SK-N-DZ (cell line): ENCODE measurements at places on chromosomes 5 and 9.

DNA sequence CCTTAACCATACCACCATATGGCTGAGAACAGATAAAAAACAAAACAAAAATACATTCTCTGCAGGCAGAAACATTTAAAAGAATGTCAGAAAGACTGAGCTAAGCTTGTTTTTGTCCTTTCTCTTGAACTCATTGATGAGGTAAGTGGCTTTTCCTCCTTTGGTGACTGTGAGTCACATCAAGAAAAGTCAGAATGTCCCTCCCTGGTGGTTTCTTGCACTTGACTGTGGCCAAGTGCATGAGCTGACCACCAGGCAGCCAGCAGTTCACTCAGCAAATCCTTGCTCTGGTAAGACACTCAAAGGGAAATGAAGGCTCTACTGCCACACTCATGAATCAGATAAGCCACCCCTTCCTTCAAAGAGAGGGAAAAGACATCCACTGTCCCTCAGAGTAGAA lies 970.9 kb downstream of the TAF11L14 start:
- no peak for DNase-seq

- no peak for DNase-seq
Measured at GRCh38 chr9:99150451-99151171, 45.7 kb downstream of the TGFBR1 start.

DNA sequence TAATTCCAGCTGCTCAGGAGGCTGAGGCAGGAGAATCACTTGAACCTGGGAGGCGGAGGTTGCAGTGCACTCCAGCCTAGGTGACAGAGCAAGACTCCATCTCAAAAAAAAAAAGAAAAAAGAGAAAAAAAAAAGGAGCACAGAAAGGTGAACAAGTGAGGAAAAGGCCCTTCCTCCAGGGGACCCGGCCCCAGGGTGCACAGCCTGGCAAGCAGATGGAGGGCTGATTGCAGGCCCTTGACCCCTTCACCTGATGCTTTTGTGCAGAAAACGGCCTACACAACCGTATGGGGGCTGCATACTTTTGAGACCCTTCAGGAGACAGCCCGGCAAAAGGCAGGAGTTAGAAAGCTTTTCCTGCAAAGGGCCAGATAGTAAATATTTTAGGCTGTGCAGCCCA lies 33.9 kb downstream of the HRH2 start:
- DNase-seq: no peak

- DNase-seq: no peak
Measured at GRCh38 chr5:178125253-178125906, 5.4 kb upstream of the RMND5B start.

DNA sequence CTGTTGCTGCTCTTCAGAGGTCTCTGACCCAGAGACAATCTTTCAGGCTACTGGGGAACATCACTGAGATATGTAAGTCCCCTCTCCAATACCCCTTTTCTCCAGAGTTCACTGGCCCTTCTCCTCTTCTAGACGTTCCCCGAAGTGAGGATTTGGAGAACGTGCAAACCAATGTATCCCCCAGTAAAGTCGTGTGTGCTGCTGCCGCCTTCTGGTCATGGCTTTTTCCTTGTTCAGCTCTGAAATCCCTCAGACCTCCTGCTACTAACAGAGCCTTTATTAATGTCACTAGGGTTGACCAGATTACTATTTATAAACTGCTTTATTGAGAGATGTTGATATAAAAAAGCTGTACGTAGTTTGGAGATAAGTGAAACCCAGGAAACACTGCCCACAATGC lies 1028.6 kb downstream of the CDH9 start:
- DNase-seq: no peak
